ENCODE measurements at places on chromosomes 12 and 14.

GRCh38 chr14:104263675-104264358 is 125.4 kb downstream of the KIF26A start:
- DNase-seq: no peak

DNA sequence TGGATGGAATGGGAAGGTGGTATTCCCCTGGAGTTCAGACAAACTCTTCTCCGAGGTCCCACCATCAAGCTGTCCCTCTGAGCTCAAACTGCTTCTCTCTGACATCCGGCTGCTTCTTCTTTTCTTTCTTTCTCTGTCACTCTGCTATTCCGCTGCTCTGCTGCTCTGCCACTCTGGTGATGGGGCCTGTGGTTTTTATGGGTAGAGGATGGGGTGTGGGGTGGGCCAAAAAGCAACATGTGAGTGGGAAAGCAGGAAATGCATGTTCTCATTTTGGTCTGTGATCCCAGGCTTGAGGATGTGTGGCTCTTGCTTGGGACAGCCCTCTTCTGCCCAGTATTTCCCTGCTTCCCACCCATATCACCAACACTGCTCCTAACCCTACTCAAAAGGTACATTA is 30.6 kb downstream of the CLECL1 start:
- DNase-seq: no peak

- no peak for DNase-seq
Observed at GRCh38 chr12:45477526-45477925, 252.0 kb upstream of the ARID2 start.

DNA sequence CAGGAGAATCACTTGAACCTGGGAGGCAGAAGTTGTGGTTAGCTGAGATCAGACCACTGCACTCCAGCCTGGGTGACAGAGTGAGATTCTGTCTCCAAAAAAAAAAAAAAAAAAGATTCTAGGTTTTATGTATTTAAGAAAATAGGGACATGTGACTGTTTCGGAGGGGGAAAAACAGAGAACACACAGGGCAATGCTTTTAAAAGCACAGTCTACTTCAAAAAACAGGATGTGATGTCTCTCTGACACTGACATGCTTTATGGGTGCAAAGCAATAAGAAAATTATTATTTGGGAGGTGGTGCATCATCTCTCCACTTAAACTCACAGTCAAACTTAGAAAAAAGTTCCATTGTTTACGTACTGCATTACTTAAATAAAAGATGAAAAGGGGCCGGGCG is 28.7 kb downstream of the CLIP1 start:
- DNase-seq: no peak

- no peak for DNase-seq
Observed at GRCh38 chr12:77521508-77522115, 309.1 kb upstream of the NAV3 start.

Measured in activated T-cell treated with anti-CD3 and anti-CD28 coated beads for 4 hours (primary cell).